Endothelial cell of coronary artery (primary cell): ENCODE measurements at places on chromosomes 13 and 19. TPM values are rescaled to one million over a fixed set of nuclear protein-coding genes. Genes with fewer than 3 reads are reported as not detected.

The KIR3DL1 gene
- not detected in 2 replicates for total RNA-seq

The GAPDHS gene
- total RNA-seq: not detected in 2 replicates

The POSTN gene
- total RNA-seq: 54.5 and 210 TPM in 2 replicates

The PEG3 gene
- 0.18 and 1.2 TPM in 2 replicates for total RNA-seq

The NLRP9 gene
- not detected in 2 replicates for total RNA-seq

The SMIM17 gene
- 0.09 and 0.28 TPM in 2 replicates for total RNA-seq

The GJA3 gene
- under 0.01 and 0.28 TPM in 2 replicates for total RNA-seq

The FAM124A gene
- 1.9 and 4.2 TPM in 2 replicates for total RNA-seq

The CCDC194 gene
- total RNA-seq: 0.09 and 0.28 TPM in 2 replicates

The ZNF99 gene
- total RNA-seq: not detected in 2 replicates

The GPR18 gene
- total RNA-seq: not detected in 2 replicates

The FBN3 gene
- not detected in 2 replicates for total RNA-seq

The TMEM272 gene
- total RNA-seq: not detected in 2 replicates

The CATSPERD gene
- total RNA-seq: not detected in 2 replicates

The ZNF225 gene
- total RNA-seq: 5.6 and 6.4 TPM in 2 replicates
